ENCODE measurements at places on chromosomes 11 and 22. TPM values are rescaled to one million over a fixed set of nuclear protein-coding genes. Genes with fewer than 3 reads are reported as not detected.

PEX16 gene
- total RNA-seq: 31.3 TPM

UBASH3B gene
- total RNA-seq: 14.8 TPM

DMC1 gene
- 14.2 TPM for total RNA-seq

LRRN4CL gene
- 0.16 TPM for total RNA-seq

CREB3L1 gene
- total RNA-seq: 0.17 TPM

RIBC2 gene
- 12.4 TPM for total RNA-seq

P2RY6 gene
- total RNA-seq: not detected

Measured in activated CD4-positive, alpha-beta T cell treated with anti-CD3 and anti-CD28 coated beads, Interleukin-2, amount 10 ng/mL, durations not matched to agents 24 days and 14 days (primary cell).